Aorta (tissue), 5 donors: ENCODE measurements at places on chromosomes 3 and 15.
A peak's percentile ranks its signal among the peaks of the same experiment; 100 is the strongest.

GRCh38 chr3:76415384-76415783 lies 624.5 kb upstream of the ROBO2 start:
- no peak for DNase-seq

GRCh38 chr15:85047271-85047948 lies 65.8 kb downstream of the PDE8A start:
- no peak for DNase-seq

DNA sequence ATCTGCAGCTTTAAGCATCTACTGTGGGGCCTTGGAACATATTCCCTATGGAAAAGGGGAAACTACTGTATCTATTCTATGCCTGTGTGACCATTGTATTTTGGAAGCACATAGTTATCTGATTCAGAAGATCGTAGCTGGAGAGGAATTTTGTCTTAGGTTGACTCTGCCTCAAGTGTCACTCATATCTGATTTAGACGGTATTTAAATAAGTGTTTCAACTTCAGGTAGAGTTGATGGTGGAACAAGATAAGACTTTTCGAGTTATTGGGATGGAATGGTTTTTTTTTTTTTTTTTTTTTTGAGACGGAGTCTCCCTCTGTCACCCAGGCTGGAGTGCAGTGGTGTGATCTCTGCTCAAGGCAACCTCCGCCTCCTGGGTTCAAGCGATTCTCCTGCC lies 8.9 kb upstream of the DENND6A start:
- DNase-seq = no peak

GRCh38 chr3:120182613-120183511 lies 88.6 kb upstream of the GSK3B start:
- no peak for DNase-seq

DNA sequence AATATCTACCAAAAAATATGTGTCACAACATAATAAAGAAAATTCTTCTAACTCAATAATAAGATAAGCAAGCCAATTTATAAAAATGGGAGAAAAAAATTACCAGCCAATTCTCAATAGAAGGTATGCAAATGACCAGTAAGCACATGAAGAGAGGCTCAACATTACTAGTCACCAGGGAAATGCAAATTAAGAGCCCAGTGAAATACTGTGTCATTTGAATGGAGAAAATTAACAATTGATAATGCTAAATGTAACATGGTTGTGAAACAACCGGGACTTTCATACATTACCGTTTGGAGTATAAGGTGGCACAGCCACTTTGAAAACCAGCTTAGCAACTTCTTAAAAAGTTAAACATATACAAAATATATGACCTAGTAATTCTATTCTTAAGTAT lies 460.7 kb downstream of the IGSF11 start:
- no peak for DNase-seq

- DNase-seq = no peak
Observed at GRCh38 chr3:25610779-25611178, 53.9 kb downstream of the TOP2B start.

- DNase-seq = no peak
Observed at GRCh38 chr3:167861649-167862048, 126.1 kb downstream of the SERPINI1 start.

DNA sequence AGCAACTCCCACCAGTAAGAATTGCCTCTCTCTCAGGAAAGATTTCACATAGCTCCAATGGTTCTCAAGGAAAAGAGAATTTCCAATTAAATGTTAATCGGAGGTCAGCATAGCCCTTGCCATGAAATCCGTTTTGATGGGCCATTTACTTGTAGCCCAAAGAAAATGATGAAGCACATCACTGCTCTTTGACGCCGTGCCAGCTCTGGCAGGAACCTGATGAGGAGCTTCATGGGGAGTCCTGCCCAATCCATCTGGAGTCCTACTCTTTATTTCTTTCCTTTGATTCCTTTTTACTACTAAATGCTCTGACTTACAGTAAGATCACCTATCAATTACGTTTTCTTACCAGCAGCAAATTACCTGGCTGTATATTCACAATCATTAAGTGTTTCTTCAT lies 84.7 kb downstream of the FGF12 start:
- no peak for DNase-seq

DNA sequence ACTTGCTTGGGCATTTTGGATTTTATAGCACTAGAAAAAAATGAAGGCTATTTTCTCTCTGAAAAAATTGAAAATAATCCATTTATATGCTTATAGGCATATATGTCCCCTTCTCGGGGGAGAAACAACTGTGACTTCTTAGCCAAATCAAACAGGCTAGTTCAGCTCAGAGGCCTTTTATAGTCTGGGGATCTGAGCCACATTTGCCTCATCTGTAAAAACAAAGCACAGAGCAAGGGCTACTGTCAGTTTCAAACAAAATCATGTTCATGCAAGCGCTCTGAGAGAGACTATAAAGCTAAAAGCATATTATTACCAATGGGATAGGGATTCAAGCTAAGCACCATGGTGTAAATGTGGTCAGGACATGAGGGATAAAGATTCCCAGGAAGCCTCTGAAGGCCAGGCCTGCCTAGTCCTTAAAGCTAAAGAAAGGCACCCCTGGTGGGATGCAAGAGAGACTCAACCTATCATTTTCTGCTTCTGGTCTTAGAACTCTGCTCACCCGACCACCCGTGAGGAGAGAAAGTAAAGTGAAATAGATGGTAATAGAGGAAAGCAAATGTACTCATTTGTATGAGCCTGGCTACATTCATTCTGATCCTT lies 51.0 kb upstream of the IL12A start:
- no peak for DNase-seq

- peak; percentile 10 for DNase-seq
Observed at GRCh38 chr3:196142202-196142956, 60.5 kb upstream of the TFRC start.

DNA sequence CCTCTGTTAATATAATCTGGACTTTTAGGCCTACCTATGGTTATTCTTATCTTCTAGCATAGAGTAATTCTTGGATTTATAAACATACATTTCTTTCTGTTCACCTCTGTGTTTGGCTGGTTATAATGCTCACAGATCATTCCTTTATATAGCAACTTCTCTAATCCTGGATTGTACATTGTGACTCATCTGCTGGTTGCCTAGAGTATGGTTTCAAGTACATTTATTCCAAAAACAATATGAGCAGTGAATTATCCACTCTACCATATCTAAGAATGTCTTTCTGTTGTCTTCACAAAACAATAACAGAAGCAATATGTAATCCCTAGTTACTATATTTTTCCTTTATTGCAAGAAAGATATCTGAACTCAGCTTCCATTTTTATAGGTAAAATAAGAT lies 35.3 kb downstream of the FSIP1 start:
- DNase-seq = no peak

GRCh38 chr15:98433856-98434255 lies 214.5 kb upstream of the IGF1R start:
- DNase-seq = no peak

GRCh38 chr3:197600796-197601565 lies 45.2 kb upstream of the BDH1 start:
- DNase-seq = no peak

GRCh38 chr3:172707967-172708366 lies 2.9 kb downstream of the NCEH1 start:
- DNase-seq = no peak

DNA sequence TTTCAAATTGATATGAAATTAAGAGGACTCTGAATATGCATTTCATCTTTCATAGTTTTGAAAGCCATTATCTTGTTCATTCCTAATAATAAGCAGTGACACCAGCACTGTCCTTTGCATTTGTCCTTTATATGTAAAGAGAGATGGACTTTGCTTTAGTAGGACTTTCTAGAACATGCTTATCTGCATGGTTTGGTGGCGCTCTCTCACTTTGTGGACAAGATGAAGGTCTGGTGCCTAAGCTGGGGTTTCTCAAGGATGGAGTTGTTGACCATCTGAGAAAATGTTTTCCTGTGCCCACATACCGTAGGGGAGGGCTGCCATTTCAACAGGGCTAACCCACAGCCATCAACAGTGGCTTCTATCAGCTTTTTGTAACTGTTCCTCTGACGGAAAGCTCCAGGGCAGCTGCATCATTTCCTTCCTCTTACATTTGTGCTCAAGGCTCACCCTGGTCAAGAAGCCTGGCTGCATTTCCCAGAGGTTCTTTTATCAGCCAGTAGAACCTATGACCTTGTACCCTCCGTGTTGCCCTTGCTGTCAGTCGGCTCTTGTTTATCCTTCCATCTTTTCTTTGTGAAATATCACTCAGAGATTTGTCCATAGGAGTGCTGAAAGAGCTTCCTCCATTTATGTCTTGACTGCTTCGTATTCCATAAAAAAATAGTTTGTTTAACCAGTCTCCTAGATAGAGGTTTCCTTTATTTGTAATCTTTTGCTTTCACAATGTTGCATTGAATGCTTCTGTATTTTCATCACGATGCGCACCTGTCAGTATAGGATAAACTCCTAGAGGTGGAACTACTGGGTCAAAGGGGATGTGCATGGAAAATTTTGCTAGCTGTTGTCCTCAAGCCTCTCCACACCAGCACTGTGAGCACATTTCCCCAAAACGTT lies 44.6 kb downstream of the ABHD2 start:
- peak; percentile 60 for DNase-seq

GRCh38 chr15:33971811-33972210 lies 3.5 kb downstream of the CHRM5 start:
- no peak for DNase-seq
